ENCODE measurements at places on chromosomes 1 and 21.

DNA sequence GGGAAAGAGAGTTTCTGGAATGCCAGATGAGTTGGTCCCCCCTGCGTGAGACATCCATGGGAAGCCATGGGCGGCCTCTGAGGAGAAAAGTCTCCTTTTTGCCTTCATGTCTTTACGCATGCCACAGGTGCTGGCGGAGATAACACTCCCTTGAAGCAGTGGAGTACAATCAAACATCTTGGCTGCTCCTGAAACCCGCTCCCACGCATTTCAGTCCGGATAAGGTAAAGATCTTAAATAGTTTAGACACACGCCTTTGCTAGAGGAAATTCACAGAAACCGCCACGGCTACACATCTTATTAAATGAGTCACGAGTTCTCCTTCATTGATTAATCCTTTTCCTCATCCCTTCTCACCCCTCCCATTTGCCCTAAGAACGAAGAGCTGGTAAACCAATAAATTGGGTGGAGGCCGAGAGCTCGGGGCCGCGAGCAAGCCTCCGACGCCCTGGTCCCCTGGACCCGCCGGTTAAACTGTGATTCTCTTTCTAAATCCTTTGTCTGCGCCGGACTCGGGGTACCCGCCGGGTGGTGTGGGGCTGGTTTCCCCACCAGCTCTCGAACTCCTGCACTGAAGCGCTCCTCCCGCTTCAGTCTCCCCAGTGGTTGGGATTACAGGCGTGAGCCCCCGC lies 6.6 kb upstream of the ZNF669 start:
- DNase-seq = no peak

GRCh38 chr1:240170266-240170665 lies 78.6 kb downstream of the FMN2 start:
- DNase-seq = no peak

DNA sequence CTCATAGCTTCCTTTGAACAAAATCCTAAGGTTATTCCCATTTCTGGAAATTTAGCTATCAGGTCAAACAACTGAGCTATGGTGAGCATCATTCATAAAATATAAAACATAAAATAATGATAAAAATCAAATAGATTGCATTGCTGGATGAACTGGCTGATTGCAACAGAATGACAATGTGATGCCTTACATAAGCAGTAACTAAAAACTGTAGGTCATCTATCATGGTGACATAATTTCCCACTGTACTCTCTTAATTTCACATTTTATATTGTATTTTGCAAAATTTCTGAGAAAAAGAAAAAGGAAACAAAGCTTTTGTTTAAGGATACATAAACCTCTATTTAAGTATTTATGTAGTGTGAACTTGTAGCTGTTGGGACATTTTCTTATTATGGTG lies 4.6 kb downstream of the PTGER3 start:
- no peak for DNase-seq

DNA sequence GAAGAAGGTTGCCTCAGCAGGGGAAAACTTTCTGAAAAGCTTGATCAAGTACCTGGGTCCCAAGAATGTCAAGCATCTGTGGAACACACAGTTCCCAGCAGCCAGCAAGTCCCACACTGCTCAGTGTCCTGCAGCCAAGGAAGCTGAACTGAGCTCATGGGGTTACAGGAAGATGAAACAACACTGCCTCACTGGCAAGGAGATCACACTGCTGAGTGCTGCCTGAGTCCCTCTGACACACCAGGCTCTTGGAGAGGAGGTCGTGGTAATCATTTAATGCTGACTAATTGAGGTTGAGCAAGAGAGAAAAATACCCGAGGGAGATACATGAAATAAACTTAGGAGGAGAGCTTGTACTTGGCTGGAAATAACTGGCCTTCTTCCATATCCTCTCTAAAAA lies 75.2 kb downstream of the MPZL1 start:
- DNase-seq = no peak

DNA sequence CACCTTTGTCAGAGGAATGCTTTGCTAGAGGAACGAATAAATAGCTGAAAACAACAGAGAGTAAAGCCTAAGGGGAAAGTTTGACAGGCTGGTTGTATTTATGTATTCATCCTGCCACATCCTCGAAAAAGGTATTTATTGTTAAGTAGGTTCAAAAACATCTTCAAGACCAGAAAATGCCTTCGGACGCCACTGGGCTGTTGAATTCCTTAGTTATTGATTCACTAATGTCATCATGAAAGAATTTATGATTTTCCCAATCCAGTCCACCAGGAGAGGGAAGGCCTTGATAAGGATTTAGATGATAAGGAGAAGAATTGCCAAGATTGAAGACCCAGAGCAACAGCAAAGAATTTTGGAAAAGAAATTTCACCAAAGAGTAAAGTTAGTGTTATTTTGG lies 35.2 kb upstream of the MAB21L3 start:
- DNase-seq = no peak

- DNase-seq = peak; percentile 12
These were observed 4.4 kb upstream of the LGR6 start for GRCh38 chr1:202189001-202189790.

GRCh38 chr1:209769971-209770370 lies 14.1 kb downstream of the TRAF3IP3 start:
- no peak for DNase-seq

- DNase-seq = no peak
These were observed 21.1 kb upstream of the RGS4 start for GRCh38 chr1:163047951-163048659.

GRCh38 chr21:34878940-34879339 lies 170.2 kb downstream of the RUNX1 start:
- DNase-seq = no peak

- DNase-seq = peak; percentile 41
These were observed 408 bp downstream of the LMO4 start for GRCh38 chr1:87329051-87329525.

DNA sequence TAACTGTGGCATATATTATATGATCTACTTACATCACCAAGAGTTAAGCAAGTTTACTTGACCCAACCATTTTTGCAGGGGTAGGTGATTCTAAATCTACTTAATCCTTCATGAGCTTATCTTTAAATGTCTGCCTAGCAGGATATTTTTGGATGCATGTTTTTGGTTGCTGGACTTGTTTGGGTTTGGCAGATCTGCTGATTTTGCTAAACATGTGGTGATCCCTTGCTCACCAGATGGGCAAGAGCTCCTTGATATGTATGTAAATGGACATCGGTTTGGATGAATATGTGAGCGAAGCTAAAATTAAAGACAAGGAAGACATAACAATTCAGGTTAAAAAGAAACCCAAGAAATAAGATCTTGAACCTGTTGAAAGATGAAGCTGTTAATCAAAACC lies 36.7 kb downstream of the FMN2 start:
- DNase-seq = no peak

DNA sequence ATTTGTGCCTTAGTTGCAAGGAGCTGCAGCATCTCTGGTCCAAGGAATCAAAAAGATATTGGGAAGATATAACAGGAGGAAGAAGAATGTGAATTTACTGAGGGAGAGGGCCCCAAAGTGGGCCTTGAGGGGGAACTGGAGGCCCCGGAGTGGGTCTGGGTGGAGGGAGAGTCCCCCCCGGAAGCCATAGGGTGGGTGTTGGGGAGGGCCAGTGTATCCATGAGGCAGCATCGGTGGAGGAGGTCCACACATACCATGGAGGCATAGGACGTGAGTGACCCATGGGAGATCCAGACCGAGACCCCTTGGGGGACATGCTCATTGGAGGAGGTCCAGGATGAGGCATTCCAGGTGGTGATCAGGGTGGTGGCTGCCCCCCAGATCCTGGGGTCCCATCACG lies 708 bp upstream of the C1orf167 start:
- no peak for DNase-seq

- no peak for DNase-seq
These were observed 118.0 kb upstream of the BARHL2 start for GRCh38 chr1:90834886-90835660.

DNA sequence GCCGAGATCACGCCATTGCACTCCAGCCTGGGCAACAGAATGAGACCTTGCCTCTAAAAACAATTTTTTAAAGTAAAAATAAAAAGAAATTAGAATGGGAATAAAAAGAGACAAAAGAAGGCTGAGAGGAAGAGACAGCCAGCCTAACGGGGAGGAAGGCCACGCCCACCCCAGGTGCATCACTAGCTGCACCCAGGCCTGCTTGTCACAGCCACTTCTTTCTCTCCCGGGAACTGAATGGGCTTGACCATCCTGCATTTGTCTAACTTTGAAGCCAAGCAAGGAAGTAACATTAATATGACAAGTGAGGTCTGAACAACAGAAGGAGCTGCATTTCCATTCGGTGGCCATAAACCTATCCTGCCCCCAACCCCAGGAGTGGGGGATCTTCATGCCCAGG lies 20.8 kb upstream of the EFNA1 start:
- DNase-seq = no peak

- no peak for DNase-seq
These were observed 31.4 kb upstream of the S1PR1 start for GRCh38 chr1:101205457-101205856.

DNA sequence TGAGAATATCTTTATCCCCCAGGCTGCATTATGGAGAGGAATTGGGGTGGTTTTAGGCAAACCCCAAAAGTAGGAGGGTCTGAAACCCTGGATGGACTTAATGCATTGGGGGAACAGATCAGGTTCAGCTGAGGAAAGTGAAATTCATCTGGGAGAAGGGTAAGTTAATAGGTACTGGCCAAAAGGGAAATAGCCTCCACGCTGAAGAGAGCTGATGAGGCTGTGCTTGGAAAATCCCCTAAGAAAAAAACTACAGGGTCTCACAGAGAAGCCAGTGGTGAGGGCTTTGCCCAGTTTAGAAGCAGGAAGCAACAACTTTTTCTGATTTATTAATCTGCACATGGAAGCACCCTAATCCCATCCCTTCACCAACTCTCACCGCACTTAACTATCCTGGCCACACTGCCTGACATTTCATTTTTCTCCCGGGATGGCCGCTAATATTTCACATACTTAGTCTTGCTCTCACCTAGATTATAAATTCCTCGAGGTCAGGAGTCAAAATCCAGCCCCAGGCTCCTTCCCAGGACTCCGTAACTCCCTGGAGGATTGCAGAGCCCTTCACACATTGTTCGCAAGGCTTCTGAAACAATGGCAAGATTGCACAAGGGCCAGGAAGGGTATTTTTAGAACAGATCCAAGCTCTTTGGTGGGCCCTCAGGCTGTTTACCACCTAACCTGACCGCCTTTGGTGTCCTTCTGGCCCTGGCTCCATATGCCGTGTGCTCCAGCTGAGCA lies 60.9 kb upstream of the TARBP1 start:
- no peak for DNase-seq

- no peak for DNase-seq
These were observed 9.9 kb upstream of the RIPK4 start for GRCh38 chr21:41776778-41777177.

- DNase-seq = no peak
These were observed 9.9 kb upstream of the DISC1 start for GRCh38 chr1:231616667-231617066.

DNA sequence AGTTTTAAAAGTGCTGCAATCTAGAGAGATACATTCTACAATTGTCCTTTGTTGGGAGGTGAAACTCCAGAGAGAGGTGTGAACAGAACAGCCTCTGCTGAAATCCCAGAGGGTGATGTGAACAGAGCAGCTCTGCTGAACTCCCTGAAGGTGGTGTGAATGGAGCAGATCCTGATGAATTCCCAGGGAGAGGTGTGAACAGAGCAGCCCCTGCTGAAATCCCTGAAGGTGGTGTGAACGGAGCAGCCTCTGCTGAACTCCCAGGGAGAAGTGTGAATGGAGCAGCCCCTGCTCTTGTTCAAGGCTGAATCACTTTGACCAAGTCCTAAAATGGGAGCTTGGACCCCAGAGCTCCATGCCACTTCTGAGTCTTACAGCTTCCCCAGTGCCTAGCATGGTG lies 94.7 kb downstream of the LACTBL1 start:
- DNase-seq = no peak

- DNase-seq = no peak
These were observed 24.3 kb downstream of the CAMK1G start for GRCh38 chr1:209607795-209608178.

- DNase-seq = peak; percentile 92
These were observed 1.1 kb upstream of the TTC39A start for GRCh38 chr1:51331206-51332100.

DNA sequence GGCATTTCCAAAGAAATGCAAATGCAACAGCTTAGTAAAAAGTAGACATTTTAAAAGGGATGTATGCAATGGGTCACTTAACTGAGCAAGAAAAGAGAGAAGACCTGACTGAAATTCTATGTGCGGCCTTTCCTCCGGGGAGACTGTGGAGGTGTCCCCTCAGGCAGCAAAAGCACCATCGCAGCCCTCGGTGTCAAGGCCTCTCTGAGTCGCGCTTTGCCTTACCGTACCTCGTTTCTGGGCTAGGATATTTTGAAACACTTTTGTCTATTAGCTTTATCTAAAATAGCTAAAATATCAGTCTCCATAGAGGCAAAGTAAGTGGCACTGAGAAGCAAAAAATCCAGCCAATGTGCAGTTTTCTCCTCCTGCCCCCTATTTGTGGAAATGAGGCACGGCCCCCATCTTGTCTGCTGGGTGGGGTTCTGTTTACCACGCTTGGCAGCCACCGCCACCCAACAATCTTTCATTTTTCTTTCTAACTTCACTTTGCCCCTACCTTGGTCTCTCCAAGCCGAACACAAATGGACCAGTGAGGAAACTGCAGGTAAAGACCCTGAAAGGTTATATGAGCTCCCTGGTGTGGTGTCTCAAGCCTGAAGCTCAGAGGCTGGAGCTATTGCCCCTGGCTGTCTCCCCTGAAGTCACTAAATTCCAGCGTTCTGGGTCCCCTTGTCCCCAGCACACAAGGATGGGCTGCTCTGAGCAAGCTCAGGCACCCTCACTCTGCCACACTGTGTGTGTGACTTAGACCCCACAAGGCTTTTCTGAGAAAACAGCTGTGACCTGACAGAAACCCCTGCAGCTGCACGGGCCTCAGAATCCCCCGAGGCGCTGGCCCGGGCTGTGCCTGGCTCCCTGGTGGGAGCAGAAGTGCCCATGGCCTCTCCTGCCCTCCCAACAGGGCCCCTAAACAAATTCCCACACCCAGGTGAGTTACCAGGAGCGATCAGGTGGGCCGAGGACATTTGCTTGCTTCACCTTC lies 1.6 kb downstream of the CD247 start:
- no peak for DNase-seq

- no peak for DNase-seq
These were observed 11.8 kb upstream of the FAM76A start for GRCh38 chr1:27713869-27714513.
